ENCODE measurements at places on chromosomes 13 and 19.
A peak's percentile ranks its signal among the peaks of the same experiment; 100 is the strongest.

DNA sequence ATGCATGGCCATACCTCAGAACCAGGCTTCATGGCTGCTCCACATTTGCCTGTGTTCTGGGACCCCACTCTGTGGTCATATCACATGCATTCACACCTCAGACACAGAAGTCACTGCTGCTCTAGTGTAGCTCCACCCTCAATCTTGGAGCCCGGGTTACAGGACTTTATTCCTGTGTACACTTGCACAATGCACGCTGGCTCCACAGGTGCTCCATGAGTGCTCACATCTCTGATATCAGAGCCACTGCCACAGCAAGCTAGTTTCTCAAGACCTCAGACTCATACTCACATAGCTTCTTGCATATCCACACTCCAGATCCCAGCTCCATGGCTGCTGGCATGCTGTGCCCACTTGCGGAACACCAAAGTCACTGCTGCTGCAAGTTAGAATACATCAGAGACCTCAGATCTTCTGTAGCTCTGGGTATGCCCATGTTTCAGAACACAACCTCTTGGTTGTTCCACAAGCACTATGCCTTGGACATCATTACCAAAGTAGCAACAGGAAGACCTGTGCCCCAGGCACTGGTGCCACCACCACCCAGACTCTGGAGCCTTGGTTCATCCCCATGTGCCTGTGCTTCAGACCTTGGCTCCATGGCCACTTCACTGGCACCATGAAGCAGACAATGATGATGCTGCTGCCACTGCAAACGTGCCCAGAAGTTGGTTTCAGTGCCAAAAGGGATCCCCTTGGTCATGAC is 269.5 kb upstream of the PCDH20 start:
- no peak for DNase-seq

DNA sequence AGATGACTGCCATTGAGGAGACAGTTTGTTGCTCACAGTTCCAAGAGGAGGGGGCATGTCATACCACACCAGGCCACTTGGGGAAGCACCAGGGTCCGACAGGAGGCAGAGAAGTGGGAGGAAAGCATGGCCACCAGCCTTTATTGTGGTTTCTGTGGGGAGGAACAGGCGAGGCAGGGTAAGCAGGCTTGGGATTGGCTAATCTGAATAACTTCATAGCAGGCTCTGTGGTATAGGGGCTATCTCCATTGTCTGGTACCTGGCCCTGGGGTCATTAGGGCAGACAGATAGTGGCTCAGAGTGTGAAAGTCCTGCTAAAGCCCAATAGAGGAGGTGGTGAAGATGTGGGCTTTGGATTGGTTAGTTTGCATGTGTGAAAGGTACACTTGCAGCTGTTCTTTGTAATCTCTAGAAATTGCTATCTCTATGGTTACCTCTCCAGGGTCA is 35.5 kb downstream of the CBY2 start:
- DNase-seq, result peak; percentile 9

DNA sequence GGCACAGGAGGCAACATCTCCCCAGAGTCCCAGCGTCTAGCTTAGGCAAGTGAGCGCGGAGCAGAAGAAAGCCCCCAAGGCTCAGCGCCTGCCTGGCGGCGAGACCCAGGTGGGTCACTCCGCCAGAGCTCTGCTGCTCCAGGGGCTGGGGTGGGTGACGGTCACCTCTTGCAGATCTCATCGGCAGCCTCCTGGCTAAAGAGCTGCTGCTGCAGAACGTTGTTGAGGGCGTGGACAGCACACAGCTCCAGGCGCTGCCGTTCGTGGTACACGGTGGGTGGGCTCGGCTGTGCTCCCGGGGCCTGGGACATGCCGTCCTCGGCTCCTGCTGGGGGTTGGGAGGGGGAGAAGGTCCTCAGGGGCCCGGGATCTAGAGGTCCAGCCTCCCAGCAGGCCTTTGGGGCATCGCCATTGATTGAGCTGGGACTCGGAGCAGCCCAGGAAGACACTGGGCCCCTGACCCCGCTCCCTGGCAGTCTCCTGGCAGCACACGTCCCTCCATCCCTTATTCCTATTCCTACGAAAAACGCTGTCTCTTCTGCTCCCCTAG is 795 bp downstream of the JOSD2 start:
- DNase-seq, result no peak

DNA sequence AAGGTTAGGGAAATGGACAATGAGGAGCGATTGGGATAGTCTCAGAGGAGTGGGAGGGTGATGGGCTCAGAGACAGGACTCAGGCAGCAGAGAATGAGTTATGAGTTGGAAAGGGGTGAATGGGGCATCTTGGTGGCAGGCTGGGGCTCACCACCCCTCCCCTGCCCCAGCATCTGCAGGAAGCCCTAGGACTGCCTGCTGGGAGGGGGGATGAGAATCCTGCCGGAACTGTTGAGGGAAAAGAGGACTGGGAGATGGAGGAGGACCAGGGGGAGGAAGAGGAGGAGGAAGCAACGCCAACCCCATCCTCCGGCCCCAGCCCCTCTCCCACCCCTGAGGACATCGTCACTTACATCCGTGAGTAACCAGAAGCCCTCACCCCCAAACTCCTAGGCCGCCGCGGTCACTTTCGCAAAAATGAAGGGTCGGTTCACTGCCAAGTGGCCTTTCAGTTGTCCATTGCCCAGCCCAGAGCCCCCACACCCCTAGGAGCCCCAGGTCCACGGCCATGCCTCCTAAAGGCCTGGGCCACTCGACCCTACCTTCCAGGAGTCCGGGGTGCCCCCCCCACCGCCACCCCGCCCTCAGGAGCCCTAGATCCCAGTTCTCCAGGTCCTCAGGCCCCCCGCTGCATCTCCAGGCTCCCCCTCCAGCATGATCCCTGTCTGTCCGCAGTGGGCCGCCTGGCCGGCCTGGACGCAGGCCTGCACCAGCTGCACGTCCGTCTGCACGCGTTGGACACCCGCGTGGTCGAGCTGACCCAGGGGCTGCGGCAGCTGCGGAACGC is 764 bp downstream of the CLEC11A start:
- no peak for DNase-seq

DNA sequence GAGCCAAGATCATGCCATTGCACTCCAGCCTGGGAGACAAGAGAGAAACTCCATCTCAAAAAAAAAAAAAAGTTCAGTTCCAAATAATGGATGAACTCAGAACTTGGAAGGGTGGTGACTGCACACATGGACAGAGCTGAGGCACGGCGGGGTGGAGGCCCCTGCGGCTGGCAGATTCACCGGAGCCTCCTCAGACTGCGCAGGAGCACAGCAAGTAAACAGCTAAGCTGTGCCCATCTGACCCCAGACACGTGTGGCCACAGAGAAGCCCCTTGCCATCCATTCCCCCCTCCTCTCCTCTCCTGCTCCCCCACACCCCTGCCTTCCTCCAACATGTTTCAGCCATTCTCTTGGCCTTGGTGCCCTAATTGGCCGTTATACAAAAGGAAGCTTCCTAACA is 15.6 kb upstream of the PROZ start:
- no peak for DNase-seq

DNA sequence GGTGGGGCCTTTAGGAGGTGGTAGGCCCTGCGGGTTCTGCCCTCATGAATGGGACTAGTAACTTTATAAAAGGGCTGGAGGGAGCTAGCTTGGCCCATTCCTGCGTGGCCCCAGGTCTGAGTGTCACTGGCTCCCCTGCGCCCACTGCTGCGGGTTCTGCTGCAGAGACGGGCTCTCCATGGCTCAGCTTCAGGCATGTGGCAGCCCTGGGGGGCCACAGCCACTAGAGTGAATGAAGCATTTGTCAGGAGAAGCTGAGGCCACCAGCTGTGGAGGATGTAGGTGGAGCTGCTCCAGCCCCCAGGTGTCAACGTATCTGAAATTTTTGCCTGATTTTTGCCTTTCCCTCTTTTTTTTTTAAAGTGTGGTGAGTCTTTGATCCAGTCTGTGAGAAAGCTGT is 119.1 kb downstream of the SOX1 start:
- no peak for DNase-seq

GRCh38 chr19:30029721-30030510 is 87.9 kb downstream of the URI1 start:
- no peak for DNase-seq

All from DMS53 (cell line).